ENCODE measurements at places on chromosomes 5 and 9.

- peak; percentile 58 for DNase-seq
Observed at GRCh38 chr5:142821733-142822487, 51.7 kb downstream of the ARHGAP26 start.

- DNase-seq: peak; percentile 35
Observed at GRCh38 chr9:14030375-14031059, 283.4 kb downstream of the NFIB start.

GRCh38 chr5:135041145-135041587, 7.1 kb upstream of the PITX1 start:
- no peak for DNase-seq

GRCh38 chr5:16918156-16918555, 17.9 kb downstream of the MYO10 start:
- DNase-seq: no peak

GRCh38 chr5:178832618-178833201, 27.0 kb upstream of the ZNF354B start:
- no peak for DNase-seq

GRCh38 chr9:86586144-86586494, 231.9 kb upstream of the TUT7 start:
- DNase-seq: no peak

DNA sequence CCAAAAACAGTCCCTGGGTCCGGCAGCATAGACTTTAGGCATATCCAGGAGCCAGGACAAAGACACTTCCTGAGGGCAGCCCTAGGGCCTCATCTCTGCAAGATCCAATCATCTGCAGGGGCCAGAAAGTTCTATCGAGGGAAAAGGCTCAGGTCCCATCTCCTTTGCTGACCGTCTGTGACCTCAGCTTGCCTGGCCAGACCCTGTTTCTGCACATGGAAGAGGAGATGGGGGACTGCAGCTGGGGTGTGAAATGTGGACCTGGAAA, 51.0 kb upstream of the FCN1 start:
- DNase-seq: no peak

DNA sequence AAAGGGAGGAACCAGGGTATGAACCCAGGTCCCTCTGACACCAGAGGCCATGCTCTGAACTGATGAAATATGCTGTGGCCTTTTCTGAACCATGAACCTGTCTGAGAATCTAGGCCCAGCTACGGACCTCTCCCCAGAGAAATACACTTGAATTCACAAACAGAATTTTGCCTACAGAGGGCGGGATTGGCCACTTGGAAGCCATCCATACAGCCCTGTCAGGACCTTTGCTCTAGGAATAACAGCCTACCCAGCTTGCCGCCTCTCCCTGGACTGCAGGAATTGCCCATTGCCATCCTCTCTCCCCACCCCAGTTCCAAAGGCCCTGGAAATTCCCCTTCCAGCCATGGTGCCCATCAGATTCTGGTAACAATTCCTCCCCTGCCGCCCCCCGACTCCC, 26.6 kb downstream of the MORN5 start:
- DNase-seq: no peak

GRCh38 chr9:91489361-91489899, 65.8 kb upstream of the NFIL3 start:
- DNase-seq: no peak

DNA sequence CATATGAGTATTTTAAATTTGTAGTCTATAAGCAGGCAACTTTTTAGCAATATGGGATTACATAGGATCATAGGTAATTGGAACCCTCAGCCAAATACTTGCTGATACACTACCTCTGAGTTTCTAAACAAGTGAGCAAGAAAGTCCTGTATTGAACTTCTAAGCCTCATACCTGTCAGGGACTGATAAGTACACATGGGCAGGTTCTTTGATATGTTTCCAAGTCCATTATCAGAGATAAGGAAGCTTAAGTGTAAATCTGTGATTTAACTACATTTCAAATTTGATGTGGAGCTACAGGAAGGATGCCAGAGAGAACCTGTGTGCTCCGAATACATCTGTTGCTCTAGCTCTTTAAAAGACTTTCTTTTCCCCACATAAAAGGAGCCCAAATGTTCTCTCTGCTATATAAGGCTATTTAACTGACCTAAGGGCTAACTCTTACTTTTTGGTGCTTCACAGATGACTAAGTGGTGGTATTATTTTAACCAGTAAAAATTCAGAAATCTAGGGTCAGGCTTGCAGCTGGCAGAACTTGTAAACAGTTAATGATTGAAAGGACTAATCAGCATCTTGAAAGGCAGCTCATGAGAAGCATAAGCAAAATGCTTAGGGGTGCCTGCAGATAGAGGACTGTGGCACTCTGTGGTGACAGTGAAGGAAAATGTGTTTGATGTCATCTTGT, 228.6 kb downstream of the NR3C1 start:
- no peak for DNase-seq

DNA sequence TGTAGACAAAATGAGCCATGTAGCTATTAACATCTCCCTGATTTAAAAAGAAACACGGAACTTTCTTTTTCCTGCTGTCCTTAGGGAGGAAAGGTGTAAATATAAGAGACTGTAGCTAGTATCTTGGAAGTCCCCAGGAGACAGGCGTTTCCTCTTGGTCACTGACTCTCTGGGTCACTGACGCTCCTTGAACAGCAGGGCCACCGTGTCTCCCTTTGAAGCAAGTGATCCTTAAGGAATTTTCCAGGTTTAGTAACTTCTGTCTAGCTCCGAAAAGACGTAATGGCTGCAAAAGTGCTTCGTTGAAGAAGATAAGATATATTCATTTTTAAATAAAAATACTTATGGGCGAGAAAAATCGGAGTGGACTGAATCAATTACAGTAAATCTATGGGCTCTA, 745 bp upstream of the CLTA start:
- no peak for DNase-seq

DNA sequence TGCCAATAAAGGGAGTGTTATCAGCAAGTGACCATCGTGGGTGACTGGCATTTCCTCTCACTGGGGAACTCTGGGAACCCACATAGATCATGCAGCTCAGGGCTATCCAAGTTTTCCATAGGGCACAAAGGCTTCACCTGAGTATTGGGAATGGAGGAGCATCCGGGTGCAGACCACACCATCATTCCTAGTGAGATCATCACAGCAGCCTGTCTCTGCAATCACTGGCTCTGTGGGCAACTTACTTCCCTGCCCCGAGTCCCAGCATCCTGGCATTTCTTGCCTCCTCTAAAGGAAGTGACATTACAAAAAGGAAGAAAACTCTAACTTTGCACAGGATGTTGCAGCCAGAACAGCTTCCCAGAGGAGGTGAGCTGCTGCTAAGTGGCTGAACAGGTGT, 80.6 kb upstream of the SHB start:
- no peak for DNase-seq

GRCh38 chr5:135741040-135741439, 93.4 kb upstream of the SLC25A48 start:
- DNase-seq: no peak

DNA sequence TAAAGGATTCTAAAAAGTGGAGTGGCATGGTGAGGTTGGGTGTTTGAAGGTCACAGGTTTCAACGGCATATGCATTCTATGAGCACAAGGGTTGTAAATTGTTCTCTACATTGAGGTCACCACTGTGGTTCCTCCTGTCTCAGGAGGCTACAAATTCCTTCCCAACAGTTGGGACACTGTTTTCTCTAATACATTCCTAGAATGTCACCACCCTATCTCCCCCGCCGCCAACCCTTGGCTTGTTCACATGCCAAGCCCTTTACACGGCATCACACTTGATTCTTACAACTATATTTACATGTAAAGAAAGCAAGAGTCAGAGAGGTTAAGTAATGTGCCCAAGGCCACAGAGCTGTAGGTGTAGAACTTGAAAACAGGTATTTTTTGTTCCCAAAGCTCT, 315.1 kb downstream of the RAB3C start:
- no peak for DNase-seq

GRCh38 chr9:116724123-116724522, 37.0 kb downstream of the TRIM32 start:
- DNase-seq: no peak

DNA sequence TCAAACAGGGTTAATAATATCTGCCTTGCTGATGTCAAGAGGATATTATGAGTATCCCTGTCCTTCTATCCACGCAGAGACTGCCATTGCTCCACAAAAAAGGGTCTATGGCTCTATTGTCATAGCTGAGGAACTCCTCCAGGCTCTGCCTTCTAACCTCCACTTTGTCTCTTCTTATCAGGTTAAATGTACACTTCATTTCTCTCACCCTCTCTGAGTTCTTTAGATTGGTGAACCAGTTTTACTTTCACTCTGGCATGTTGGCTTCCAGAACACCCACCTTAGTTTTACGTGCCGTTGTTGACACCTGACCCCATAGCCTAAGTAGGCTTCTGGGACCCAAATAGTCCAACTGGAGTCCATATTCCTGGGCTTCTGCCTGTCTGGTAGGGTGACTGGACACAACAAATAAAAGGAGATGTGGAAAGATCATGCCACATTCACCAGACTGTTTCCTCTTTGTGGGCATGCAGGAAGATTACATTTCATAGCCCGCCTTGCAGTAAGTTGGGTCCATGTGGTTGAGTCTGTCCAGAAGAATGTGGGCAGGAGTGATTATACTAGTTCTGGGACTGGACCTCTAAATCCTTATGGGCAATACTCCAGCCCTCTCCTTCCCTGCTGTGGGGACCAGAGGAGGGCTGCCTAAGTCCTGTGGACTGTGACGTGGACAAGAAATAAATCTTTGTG, 350.4 kb upstream of the CLINT1 start:
- no peak for DNase-seq

- DNase-seq: no peak
Observed at GRCh38 chr5:31064215-31064614, 129.3 kb upstream of the CDH6 start.

Measured in keratinocyte (primary cell).